ENCODE measurements at places on chromosomes 7 and 10.

DNA sequence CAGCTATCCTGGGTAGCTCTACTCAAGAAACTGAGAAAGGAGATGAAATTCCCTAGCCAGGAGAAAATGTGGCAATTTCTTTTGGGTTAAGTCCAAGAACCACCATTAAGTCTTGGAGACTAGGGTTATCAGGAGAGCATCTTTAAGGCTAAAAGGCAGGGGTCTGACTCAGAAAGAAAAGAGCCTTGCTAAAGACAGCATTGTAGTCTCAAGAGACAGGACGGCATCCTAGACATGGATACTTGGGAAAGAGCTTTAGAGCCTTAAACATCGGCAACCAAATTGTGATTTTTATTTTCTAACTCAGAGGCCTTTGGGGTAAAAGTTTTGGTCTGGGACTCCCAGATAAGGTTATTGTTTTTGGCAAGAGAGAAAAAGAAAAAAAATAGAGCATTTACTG lies 83.1 kb downstream of the FAS start:
- no peaks in the 10 kb centered on the region for H3K27me3 ChIP-seq
- H3K36me3 ChIP-seq = no peaks in the 10 kb centered on the region
- DNase-seq = no peak

DNA sequence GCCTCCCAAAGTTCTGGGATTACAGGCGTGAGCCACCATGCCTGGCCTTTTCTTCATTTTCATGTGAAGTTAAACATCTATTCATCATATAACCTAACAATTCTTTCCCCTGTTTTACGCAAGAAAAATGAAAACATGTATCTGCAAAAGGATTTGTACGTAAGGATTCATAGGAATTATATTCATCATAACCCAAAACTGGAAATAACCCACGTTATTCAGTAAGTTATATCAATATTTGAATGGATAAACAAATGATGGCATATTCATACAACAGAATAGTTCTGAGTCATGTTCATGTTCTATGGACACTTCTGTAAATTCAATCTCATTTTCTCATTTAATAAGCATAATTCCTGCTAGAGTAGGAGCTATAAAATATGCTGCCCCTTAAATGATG lies 35.2 kb upstream of the CAV2 start:
- H3K27ac ChIP-seq = no peak overlapping the region
- no peaks in the 10 kb centered on the region for H3K36me3 ChIP-seq
- no peaks in the 10 kb centered on the region for H3K4me1 ChIP-seq
- H3K4me3 ChIP-seq = no peak overlapping the region
- no peak for DNase-seq

DNA sequence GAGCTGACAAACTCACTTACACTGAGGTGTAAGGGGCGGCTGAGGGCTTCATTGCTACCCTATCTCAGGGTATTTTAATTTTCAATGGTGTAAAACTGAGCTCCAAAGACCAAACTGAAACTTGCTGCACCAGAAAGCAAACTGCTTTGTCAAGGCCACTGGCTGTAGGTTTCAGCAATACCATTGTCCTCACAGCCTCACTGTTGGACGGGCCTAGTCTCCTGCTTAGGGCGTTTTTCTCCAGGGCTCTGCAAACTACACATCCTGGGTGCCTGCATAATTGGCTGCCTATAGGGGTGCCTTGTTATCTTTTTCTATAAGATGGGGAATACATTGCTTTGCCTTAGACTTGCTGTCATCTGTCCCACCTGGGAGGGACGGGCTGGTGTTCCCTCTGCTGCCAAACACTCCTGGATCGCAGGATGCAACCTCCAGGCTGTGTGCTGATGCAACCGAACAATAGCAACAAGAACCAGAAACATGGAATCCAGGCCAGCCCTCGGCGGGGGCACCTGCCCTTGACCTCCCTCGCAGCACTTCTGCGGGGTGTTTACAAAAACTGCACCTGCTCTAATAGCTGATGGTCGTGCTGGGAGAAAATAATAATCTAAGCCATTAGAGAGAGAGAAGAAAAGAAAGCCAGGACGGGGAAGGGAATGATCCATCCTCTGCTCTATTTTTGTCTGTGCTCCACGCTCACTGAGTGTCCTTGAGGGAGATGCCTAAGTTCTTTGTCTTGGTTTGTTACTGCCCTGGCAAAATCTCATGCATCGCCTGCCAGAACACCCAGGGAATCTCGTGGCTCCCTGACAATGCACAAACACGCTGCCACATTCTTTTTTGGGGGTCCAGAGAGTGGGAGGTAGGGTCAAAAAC lies 104.5 kb downstream of the GALNT17 start:
- peaks cover 3% of the 10 kb centered on the region for H3K36me3 ChIP-seq
- DNase-seq = no peak
- no peaks in the 10 kb centered on the region for H3K27me3 ChIP-seq
- no peaks in the 10 kb centered on the region for H3K4me1 ChIP-seq

- H3K27ac ChIP-seq = peak overlapping the region; percentile 97
- H3K4me1 ChIP-seq = peaks cover 19% of the 10 kb centered on the region
- DNase-seq = no peak
- peaks cover 33% of the 10 kb centered on the region for H3K36me3 ChIP-seq
- no peaks in the 10 kb centered on the region for H3K27me3 ChIP-seq
These were observed 1.4 kb downstream of the NDUFB8 start for GRCh38 chr10:100528123-100528886.

- no peak within 1 kb of the TSS for H3K27ac ChIP-seq
- H3K27me3 ChIP-seq = peaks cover 81% of the 10 kb centered on the region
- H3K4me3 ChIP-seq = peak within 1 kb of the TSS; percentile 87
- peaks cover 11% of the 10 kb centered on the region for H3K4me1 ChIP-seq
These were observed at the start of gene GSDME for GRCh38 chr7:24757353-24758275. TSS of gene GSDME (minus strand) at chr7:24757464. CDS start at chr7:24749774, 7,690 bp downstream.

GRCh38 chr10:49134327-49134726 lies 506 bp upstream of the FAM170B start:
- DNase-seq = no peak
- peaks cover 10% of the 10 kb centered on the region for H3K4me1 ChIP-seq
- peak overlapping the region; percentile 2 for H3K27ac ChIP-seq
- H3K36me3 ChIP-seq = no peaks in the 10 kb centered on the region

DNA sequence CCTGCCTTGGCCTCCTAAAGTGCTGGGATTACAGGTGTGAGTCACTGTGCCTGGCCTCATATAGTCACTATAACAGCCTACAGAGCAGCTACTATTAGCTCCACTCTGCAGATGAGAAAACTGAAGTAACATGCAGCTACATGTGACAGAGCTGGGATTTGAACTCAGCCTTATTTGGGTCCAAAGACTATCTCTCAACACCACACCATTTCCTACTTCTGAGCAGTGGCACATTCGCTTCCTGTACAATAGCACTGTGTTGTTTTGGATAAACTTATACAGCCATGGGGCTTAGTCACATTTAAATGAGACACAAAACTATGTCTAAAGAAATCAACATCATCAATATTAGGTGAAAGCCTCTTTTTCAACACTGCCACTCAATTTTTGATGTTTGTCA lies 69.8 kb upstream of the DNAJB12 start:
- H3K27me3 ChIP-seq = no peaks in the 10 kb centered on the region
- peaks cover 19% of the 10 kb centered on the region for H3K36me3 ChIP-seq
- no peak overlapping the region for H3K4me3 ChIP-seq
- H3K4me1 ChIP-seq = no peaks in the 10 kb centered on the region

GRCh38 chr10:75456122-75456521 lies 24.7 kb downstream of the LRMDA start:
- H3K27ac ChIP-seq = no peak overlapping the region
- no peaks in the 10 kb centered on the region for H3K4me1 ChIP-seq
- H3K27me3 ChIP-seq = peaks cover 40% of the 10 kb centered on the region
- H3K4me3 ChIP-seq = no peak overlapping the region
- no peaks in the 10 kb centered on the region for H3K36me3 ChIP-seq

DNA sequence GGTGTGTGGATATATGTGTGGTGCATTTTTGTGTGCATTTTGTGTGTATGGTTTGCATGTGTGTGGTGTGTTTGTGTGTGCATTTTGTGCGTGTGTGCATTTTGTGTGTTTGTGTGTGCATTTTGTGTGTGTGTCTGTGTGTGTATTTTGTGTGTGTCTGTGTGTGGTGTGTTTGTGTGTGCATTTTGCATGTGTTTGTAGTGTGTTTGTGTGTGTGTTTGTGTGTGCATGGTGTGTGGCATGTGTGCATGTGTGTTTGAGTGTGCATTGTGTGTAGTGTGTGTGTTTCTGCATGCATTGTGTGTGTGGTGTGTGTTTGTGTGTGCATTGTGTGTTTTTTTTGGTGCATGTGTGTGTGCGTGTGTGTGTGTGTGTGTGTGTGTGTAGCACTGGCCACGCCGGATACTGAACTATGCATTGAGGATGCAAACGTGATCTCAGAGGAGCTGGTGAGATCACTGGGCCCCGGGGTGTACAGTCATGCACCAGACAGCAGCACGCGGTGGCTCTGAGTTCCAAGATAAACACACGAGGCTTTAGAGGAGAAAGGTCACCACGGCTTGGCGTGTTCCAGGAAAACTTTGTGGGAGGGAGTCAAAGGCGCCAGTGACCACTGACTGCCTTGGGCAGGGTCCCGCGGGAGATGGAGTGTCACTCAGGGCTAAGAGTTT lies 106.6 kb upstream of the SHH start:
- H3K27me3 ChIP-seq = no peaks in the 10 kb centered on the region
- H3K4me3 ChIP-seq = no peak overlapping the region
- H3K36me3 ChIP-seq = no peaks in the 10 kb centered on the region
- H3K27ac ChIP-seq = no peak overlapping the region
- no peaks in the 10 kb centered on the region for H3K4me1 ChIP-seq

- no peak for DNase-seq
- no peaks in the 10 kb centered on the region for H3K27me3 ChIP-seq
- H3K4me3 ChIP-seq = no peak overlapping the region
- H3K36me3 ChIP-seq = no peaks in the 10 kb centered on the region
- peak overlapping the region; percentile 70 for H3K27ac ChIP-seq
- H3K4me1 ChIP-seq = peaks cover 11% of the 10 kb centered on the region
These were observed 90.7 kb downstream of the CELF2 start for GRCh38 chr10:11108356-11108755.

- H3K27ac ChIP-seq = no peak overlapping the region
- peaks cover 6% of the 10 kb centered on the region for H3K27me3 ChIP-seq
- H3K4me1 ChIP-seq = no peaks in the 10 kb centered on the region
- no peaks in the 10 kb centered on the region for H3K36me3 ChIP-seq
- no peak overlapping the region for H3K4me3 ChIP-seq
These were observed 61.5 kb downstream of the SLIT1 start for GRCh38 chr10:97124211-97124610.

DNA sequence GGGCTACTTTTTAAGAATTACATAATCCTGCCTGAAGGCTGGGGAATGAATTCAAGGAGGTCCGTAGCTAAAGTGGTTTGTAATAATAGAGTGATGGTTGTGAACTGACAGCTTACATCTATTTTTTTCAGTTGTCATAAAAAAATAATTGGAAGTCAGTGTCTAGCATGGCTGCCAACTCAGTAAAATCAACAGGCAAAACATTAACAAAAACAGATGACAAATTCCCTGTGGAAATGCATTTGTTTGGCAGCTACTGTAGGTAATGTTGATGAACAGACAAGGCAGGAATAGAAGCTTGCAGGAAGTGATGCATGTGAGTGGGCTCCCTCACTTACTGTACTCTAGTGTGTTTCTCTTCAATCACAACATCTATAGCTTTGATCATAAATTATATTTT lies 766.0 kb upstream of the POT1 start:
- no peaks in the 10 kb centered on the region for H3K4me1 ChIP-seq
- H3K36me3 ChIP-seq = no peaks in the 10 kb centered on the region
- no peak overlapping the region for H3K27ac ChIP-seq
- H3K4me3 ChIP-seq = no peak overlapping the region

GRCh38 chr7:55400191-55400590 lies 35.1 kb downstream of the LANCL2 start:
- H3K4me3 ChIP-seq = no peak overlapping the region
- no peaks in the 10 kb centered on the region for H3K4me1 ChIP-seq
- no peak overlapping the region for H3K27ac ChIP-seq
- no peaks in the 10 kb centered on the region for H3K27me3 ChIP-seq
- H3K36me3 ChIP-seq = peaks cover 14% of the 10 kb centered on the region

GRCh38 chr10:26214551-26215395 lies 1.8 kb upstream of the GAD2 start:
- H3K36me3 ChIP-seq = no peaks in the 10 kb centered on the region
- H3K4me1 ChIP-seq = peaks cover 16% of the 10 kb centered on the region
- no peak for DNase-seq
- no peak overlapping the region for H3K27ac ChIP-seq
- H3K27me3 ChIP-seq = peaks cover 83% of the 10 kb centered on the region

DNA sequence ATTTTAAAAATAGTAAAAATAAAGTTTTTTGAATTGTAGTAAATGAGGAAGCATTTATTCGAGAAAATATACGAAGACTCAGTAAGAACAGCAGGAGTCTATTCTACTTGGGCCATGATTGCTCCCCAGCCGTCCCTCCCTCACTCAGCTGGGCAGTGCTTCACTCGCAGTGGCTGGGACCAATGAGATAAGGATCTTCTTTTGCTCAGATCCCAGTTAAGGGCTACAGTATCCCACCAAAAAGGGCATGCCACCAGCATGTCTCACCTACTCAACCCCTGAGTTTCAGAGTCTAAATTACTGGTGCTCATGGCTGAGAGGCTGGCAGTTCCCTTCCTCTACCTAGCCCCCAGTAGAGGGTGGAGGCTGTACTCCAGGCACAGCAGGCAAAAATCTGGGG lies 455.7 kb upstream of the PFKP start:
- H3K4me1 ChIP-seq = no peaks in the 10 kb centered on the region
- no peak overlapping the region for H3K27ac ChIP-seq
- no peaks in the 10 kb centered on the region for H3K27me3 ChIP-seq
- H3K4me3 ChIP-seq = no peak overlapping the region
- DNase-seq = no peak
- H3K36me3 ChIP-seq = no peaks in the 10 kb centered on the region

GRCh38 chr10:17819836-17820235 lies 10.7 kb downstream of the MRC1 start:
- no peaks in the 10 kb centered on the region for H3K4me1 ChIP-seq
- no peaks in the 10 kb centered on the region for H3K36me3 ChIP-seq
- peaks cover 50% of the 10 kb centered on the region for H3K27me3 ChIP-seq
- no peak overlapping the region for H3K4me3 ChIP-seq
- H3K27ac ChIP-seq = no peak overlapping the region

DNA sequence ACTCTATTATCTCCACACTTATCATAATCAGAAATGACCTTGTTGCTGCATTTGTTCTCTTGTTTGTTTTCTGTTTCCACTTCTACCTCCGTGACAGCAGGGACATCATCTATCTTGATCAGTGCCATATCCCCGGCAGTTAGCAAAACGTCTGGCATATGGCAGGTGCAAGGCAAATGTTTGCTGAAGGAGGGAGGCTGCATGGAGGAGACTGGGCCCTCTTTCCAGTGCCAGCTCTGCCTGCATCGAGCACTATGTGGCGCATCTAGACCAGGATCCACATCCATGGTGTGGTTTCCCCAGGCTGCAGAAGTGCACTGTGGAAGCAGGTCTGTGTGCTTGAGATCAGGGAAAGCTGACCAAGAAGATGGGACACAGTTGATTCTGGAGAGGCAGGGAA lies 181.2 kb downstream of the KCNMA1 start:
- DNase-seq = no peak
- H3K27me3 ChIP-seq = peaks cover 49% of the 10 kb centered on the region
- H3K4me1 ChIP-seq = no peaks in the 10 kb centered on the region
- H3K4me3 ChIP-seq = no peak overlapping the region
